ENCODE measurements at places on chromosomes 11 and 22.

DNA sequence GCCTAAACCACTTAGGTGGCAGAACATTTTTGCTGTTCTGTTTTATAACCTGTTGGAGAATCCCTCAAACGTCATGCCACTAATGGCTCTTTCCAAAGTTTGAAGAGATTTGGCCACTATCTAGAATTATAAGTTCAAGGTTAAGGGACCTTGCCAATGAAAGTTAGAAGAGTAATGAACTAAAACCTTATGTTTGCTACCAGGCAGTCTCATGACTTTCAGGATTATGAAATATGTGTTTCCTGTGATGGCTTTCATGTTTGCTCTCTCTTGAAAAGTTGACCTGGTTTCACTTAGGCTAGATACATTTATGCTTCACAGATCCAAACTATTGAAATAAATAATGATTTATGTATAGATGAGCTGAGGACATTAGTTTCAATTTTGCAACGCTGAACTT is 340.0 kb downstream of the LRRC4C start:
- no peak for DNase-seq

DNA sequence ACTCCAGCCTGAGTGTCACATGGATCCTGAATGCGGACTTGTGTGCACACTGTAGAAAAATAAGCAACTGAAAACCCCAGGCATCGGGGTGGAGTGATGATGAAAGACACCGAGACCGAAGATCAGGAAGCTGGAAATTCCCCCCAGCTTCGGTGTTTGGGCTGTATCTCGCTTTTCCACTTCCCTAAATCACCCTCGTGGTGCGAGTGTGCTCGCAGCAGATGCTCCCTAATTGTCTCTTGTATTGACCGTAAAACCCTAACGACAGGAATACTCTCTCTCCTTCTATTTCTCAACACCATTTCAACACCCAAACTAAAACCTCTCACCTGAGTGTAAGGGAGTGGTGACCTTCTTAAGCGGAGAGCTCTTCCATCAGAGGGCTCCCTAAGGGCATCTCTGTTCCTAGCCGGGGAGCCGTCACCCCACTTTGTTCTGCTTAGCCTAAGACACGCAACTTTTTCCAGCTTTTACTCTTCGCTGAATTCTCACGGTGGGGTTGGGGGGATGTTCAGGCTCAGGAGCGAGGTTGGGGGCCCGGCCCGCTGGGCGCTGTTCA is 635 bp upstream of the GRK3 start:
- DNase-seq, result no peak

- DNase-seq, result no peak
Observed at GRCh38 chr11:29310725-29311342, 706.0 kb downstream of the KCNA4 start.

GRCh38 chr11:85769771-85770170 is 41.2 kb downstream of the SYTL2 start:
- no peak for DNase-seq

- no peak for DNase-seq
Observed at GRCh38 chr22:40451210-40451609, 80.8 kb downstream of the SGSM3 start.

DNA sequence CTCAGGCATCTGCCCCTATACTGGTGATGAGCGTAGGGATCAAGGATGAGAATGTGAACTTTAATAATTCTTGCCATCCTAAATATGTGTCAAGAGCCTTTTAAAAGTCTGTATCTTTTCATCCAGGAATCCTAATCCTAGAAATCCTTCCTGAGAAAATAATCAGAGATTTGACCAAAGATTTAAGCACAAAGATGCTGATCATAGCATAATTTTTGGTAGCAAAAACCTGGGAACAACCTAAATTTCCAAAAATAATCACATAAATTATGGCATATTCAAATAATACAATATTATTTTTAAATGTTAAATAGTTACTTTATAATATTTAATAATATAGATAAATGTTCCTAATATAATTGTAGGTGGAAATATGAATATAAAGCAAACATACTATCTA is 76.1 kb downstream of the SERGEF start:
- DNase-seq, result no peak

DNA sequence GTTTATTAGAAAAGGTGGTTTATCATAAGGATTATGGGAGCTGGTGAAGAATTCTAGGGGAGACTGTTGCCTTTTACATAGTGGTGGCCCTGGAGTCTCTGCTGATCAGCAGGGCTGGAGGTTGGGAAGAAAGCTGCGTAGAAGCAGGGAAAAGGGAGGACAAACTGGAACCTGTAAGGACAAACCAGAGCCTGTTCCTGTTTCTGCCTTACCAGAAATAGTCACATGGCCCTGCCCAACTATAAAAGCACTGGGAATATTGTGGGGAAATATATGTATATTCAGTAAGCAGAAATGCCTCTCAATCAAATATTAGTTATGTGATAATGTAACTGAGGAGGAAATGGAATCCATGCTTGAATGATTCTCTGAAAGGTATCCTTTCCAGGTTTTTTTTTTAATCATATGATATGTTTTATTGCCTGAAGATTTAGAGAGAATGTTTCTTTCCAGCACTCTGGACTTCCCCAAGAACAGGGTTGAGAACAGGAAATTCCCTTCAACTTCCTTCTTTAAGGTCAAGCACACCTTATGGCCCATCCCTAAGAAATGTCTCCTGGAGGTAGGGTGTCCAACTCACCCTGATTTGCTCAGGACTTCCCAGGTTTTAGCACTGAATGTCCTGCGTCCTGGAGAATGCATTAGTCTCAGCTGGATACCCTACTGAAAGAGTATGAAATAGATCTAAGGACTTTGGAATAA is 33.9 kb upstream of the SCUBE2 start:
- no peak for DNase-seq

DNA sequence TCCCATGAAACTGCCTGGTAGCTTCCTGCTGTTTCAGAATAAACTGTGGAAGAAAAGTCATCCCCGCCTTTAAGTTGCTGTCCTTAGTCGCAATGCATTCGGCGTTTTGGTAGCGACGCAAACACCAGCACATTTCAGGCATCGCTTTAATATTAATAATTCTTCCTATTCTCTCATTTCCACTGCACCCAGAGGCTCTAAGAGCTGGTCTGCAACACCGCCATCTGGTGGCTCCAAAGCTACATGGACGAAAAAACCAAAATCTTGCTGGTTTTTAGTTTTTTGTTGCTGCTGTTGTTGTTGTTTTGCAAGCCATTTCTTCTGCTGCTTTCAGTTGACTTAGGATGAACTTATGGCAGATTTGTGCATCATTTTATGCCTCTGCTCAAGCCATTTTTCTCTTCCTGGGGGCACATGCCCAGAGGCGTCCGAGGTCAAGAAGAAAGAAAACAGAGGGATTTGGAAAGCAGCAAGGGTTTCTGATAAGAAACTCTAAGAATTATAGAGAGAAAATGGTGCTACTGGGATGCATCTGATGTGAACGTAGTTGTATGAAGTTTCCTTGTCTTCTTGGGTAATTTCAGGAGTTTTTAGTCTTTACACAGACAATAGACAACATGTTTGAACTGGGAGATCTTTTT is 345.4 kb upstream of the KIRREL3 start:
- DNase-seq, result no peak

DNA sequence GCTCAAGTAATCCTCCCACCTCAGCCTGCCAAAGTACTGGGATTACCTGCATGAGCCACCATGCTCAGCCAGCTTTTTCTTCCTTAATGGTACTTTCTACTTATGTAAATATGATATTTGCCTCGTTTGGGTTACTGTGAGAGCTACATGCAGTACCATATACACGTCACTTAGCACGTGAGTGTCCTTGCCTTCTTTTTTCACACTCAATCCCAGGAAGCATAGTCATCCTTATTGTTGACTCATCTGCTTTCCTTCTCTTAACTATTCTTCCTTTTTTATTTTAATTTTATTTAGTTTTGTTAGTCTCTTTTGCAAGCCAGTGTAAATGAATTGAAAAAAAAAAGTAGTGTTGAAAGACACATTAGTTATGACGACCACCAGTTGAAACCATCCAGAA is 205.9 kb downstream of the HIPK3 start:
- no peak for DNase-seq

DNA sequence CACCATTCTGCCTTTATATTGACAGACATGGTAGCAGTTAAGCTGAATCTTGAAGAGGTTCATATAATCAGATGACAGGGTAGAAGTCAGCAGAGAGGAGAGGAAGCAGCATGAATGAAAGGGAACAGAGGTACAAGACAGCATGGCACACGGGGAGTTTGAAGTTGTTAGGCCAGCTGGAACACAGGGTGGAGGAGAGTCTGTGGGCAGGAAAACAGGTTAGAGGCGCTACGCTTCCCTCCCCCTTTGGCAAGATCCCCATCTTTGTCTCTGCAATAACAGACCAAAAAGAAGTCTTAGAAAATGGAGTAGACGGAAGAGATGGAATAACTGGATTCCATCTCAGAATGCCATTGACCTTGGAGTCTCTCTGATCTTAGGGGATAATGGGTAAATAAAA is 20.0 kb upstream of the NDUFC2 start:
- DNase-seq, result no peak

- DNase-seq, result no peak
Observed at GRCh38 chr22:38276166-38276565, 3.4 kb upstream of the TMEM184B start.

GRCh38 chr11:133745791-133746190 is 99.5 kb downstream of the SPATA19 start:
- no peak for DNase-seq

DNA sequence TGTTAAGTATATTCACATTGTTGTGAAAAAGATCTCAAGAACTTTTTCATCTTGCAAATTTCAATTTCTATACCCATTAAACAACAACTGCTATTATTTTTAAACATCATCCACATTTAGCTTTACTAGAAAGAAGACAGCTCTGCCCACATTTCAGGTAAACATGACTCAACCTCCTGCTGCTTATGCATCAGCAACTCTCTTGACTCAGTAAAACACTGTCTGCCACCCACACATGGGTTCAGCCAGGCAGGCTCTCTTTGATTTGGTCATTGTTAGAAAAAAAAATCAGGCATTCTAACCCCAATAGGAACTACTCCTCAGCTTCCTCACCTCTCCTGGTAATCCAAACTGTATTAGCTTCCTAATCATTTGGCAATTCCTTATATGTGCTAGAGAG is 5.1 kb upstream of the ENDOD1 start:
- no peak for DNase-seq

GRCh38 chr22:50078246-50078645 is 7.0 kb downstream of the MLC1 start:
- no peak for DNase-seq

DNA sequence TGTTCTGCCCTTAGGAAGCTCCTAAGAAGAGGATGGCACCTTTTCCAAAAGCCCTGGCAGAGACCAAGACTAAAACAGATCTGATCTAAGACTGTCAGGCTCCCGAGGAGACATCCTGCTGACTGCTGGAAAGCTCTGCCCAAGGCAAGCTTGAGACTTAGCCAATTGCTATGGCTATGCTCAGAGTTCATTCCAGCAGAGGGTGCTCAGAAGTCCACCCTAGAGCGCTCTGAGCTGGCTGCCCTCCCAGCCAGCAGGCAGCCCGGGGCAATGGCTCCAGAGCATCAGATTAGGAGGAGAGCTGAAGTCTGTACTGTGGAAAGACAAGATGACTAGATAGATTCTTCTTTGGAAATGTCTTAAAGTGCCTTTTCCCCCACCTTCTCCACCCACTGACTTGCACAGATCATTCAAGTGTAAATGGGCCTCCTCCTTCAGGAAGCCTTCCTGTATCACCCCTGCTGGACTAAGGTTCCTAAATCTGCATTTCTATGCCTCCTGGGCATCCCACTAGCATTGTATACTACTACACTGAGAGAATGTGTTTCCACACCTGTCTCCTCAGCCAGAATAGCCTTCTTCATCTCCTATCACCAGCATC is 23.4 kb downstream of the LRRC55 start:
- no peak for DNase-seq

- DNase-seq, result no peak
Observed at GRCh38 chr11:62269654-62270278, at the start of gene SCGB2A2. Gene SCGB2A2 (plus strand): TSS chr11:62270158. CDS start chr11:62270217, 59 bp downstream.

DNA sequence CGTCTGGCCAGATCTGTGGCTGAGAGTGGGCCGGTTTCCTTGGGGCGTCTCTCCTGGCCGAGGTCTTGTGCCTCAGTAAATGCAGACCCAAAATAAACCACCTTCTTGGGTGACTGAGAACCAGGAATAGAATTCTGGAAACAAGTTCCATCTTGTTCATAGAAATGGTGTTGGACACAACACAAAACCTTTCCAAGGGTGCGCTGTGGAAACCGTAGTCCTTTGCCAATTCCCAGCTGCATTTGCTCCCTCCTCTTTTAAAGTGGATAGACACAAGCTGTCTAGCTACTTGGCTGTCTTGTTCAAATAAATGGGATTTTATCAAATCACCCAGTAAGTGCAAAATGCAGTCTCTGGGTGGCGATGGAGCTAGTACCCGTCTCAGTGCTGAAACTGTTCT is 300.2 kb downstream of the SHANK2 start:
- DNase-seq, result no peak

DNA sequence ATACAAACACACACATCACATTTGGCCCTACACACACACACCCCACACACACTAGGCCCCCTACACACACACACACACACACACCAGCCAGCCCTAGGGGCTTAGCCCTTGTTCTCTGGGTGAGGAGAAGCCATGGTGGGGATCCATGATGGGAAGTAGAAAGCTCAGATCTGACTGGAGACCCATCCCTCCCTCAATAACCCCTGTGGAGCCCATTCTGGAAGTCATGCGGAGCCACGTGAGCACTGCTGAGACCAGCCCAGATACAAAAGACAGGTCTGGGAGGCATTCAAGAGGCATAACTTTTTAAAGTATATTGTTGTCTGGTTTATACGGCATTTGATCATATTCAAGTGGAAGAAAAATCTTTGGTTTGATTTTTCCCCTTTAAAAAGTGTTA is 448.5 kb downstream of the SOX6 start:
- no peak for DNase-seq

GRCh38 chr11:22730319-22730718 is 63.9 kb downstream of the GAS2 start:
- no peak for DNase-seq

GRCh38 chr11:125890447-125891100 is 3.1 kb downstream of the HYLS1 start:
- DNase-seq, result no peak

- no peak for DNase-seq
Observed at GRCh38 chr22:27207907-27208306, 550.5 kb downstream of the MIAT start.

- no peak for DNase-seq
Observed at GRCh38 chr11:94537031-94537600, 6.6 kb upstream of the FUT4 start.

Measured in CMK (cell line).